ENCODE measurements at places on chromosomes 7 and 10. TPM values are rescaled to one million over a fixed set of nuclear protein-coding genes. Genes with fewer than 3 reads are reported as not detected.
A peak's percentile ranks its signal among the peaks of the same experiment; 100 is the strongest.

ASL gene
- 234 TPM for polyA plus RNA-seq

UCMA gene
- not detected for polyA plus RNA-seq

SPDYE1 gene
- polyA plus RNA-seq = not detected

GRCh38 chr10:2686691-2687090 lies 380.7 kb upstream of the PFKP start:
- no peaks in the 10 kb centered on the region for H3K27me3 ChIP-seq
- no peak overlapping the region for H3K4me3 ChIP-seq
- no peak overlapping the region for H3K27ac ChIP-seq
- no peak for DNase-seq

DNA sequence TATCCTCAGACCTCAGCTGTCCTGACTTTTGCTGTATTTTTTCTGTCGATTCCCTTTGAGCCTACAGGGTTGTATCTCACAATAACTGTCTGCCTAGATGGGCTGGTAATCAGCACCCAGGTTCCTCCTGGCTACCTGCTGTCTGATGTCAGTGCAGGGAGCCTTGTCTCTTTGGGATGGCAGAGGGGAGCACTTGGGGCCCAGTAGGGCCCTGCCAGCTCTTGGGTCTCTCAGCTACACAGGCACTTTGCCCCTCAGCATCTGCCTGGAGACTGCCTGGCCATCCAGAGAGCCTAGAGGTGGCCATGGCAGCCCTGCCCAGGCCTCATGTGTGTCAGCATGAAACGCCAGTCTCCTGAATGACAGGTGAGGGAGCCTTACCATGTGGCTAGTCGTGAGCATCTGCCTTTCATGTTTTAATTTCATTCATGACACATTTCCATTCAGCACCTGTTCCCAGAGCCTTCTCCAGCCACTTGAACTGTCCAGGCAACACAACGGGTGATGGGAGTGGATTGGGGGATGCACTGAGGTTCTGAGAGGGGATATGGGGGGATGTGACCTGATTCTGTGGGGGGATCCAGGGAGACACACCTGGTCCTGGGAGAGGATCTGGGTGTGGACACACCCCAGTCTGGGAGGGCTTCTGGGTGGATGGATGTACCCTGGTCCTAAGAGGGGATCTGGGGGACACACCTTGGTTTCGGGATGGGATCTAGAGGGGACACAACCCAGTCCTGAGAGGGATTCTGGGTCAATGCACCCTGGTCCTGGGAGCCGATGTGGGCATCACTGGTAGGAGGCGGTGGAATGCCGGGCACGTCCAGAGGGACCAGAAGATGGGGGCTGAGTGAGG lies 21.9 kb downstream of the ADCY1 start:
- no peak overlapping the region for H3K27ac ChIP-seq
- peaks cover 5% of the 10 kb centered on the region for H3K27me3 ChIP-seq
- no peaks in the 10 kb centered on the region for H3K36me3 ChIP-seq
- no peak overlapping the region for H3K4me3 ChIP-seq
- DNase-seq = peak; percentile 27

- H3K27ac ChIP-seq = peak overlapping the region; percentile 44
- H3K4me3 ChIP-seq = no peak overlapping the region
- H3K4me1 ChIP-seq = no peaks in the 10 kb centered on the region
These were observed 29.5 kb upstream of the ANKRD2 start for GRCh38 chr10:97543025-97543546.

GPR85 gene
- polyA plus RNA-seq = 0.25 TPM

DNA sequence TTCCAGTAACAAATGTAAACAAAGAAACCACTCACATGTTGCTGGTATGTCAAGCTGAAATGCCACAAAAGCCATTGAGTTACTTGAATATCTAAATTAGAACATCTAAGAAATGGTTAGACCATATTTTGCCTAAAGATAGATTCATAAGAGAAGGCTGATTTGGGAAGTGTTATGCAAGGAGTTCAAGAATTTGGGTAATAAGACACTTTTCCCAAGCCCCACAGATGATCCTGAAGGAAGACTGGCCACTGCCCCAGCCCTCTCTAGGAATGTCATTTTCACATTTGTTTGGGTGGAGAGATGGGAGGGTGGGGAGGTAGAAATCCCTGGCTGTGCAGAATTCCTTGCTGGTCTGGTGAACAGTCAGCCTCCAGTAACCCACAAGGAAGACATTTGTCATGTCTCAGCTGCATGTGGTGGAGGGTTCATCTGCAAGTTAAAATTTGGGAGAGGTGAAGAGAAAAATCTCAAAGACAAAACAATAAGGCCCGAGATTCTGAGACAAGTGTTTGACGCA lies 427.2 kb upstream of the KLF6 start:
- H3K27ac ChIP-seq = no peak overlapping the region
- H3K4me1 ChIP-seq = no peaks in the 10 kb centered on the region
- no peaks in the 10 kb centered on the region for H3K36me3 ChIP-seq

NRCAM gene
- polyA plus RNA-seq = 0.18 TPM

DNA sequence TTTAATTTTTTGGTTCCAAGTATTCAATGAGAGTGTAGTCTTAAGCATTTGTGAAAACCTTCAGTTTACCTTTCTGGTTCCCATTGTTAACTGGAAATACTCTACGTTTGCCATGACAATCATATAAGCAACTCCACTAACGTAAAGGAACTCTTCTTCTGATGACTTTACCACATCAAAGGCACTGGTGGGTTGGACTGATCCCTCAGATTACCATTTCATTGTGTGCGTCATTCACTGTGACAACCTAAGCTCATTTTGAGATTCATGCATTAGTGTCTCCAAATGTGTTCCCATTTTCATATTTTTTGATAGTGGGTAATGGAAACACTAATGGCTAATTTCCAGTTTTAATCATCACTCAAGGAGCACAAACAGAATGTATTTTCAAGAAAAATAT lies 119.9 kb upstream of the COL1A2 start:
- H3K27ac ChIP-seq = no peak overlapping the region
- DNase-seq = no peak
- H3K27me3 ChIP-seq = no peaks in the 10 kb centered on the region

- no peaks in the 10 kb centered on the region for H3K27me3 ChIP-seq
- no peak overlapping the region for H3K27ac ChIP-seq
- H3K36me3 ChIP-seq = peaks cover 18% of the 10 kb centered on the region
- H3K4me3 ChIP-seq = no peak overlapping the region
These were observed 48.6 kb downstream of the CUL2 start for GRCh38 chr10:35041502-35041879.

DNA sequence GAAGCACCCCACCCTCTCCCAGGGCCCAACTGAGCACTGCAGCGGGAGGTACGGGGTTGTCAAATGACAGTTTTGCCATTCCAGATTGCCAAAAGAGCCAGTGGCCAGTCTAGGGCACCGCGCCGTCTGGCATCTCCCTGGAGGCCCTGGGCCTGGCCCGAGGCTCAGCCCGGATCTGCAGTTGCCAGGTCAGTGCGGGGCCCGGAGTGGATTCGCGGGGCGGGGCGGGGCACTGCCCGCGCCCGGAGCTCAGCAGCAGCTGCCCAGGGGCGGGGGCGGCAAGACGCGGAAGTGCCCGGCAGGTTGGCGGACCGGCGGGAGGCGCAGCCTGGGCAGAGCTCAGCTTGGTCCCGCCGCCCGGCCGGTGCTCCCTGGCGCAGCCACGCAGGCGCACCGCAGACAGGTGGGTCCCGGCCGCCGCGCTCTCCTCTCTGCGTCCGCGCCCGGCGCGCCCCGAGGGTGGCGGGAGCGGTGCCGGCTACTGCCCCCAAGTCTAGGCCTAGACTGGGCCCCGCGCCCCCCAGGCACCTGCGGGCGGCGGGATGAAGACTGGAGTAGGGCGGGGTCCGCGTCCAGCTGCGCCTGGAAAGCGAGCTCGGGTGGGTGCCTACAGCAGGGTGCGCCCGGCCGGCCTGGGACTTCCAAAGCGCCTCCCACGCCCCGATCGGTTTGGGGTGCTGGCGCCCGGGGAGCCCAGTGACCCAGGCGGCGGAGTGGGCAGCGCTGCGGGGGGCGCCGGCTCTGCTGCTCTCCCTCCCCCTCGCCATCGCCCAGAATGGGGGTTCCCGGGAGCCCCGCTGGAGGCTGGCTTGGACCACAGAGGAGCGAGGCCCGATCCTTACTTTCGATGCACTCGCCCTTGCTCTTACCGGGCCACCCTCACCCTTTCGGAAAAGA lies at the start of gene IRF5:
Gene IRF5, plus strand, starts transcription at position 281 of the 897 bp plus-strand sequence. CDS start 4,155 bp downstream, outside the sequence.
- peak within 1 kb of the TSS; percentile 51 for H3K4me3 ChIP-seq
- no peaks in the 10 kb centered on the region for H3K36me3 ChIP-seq
- H3K27ac ChIP-seq = peak within 1 kb of the TSS; percentile 28
- peak; percentile 33 for DNase-seq

DNA sequence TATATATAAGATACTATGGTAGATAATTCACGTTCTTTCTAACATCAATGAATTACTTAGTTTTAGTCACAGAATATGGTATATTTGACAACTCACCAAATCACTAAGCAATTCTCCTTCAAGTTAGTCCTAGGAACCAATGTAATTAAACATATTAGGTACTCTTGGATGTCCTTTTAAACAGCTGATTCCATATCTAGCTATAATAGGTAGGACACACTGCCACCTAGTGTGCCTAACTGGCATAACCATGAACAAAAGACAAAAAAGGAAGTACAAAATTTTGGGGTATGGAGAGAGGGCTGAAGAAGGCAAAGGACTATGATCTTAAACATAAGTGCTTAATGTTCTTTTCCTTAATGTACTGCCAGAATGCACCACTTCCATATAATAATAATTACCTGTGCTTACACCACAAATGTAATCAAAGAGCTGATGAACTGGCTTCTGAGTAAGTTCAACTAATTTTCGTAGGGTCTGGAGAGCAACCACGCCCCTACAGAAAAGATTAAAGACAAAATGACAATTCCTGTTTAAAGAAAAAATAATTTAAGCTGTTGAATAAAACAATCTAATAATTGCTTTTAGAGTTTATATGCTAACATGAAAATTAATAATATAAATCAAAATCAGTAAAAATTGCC lies 28.7 kb downstream of the PNPLA8 start:
- no peak overlapping the region for H3K27ac ChIP-seq
- H3K36me3 ChIP-seq = peaks cover 33% of the 10 kb centered on the region
- H3K4me1 ChIP-seq = no peaks in the 10 kb centered on the region
- H3K4me3 ChIP-seq = no peak overlapping the region
- DNase-seq = peak; percentile 53

- no peak for DNase-seq
- no peak overlapping the region for H3K27ac ChIP-seq
- no peaks in the 10 kb centered on the region for H3K36me3 ChIP-seq
These were observed 185.5 kb downstream of the BMPER start for GRCh38 chr7:34090816-34091215.

DNA sequence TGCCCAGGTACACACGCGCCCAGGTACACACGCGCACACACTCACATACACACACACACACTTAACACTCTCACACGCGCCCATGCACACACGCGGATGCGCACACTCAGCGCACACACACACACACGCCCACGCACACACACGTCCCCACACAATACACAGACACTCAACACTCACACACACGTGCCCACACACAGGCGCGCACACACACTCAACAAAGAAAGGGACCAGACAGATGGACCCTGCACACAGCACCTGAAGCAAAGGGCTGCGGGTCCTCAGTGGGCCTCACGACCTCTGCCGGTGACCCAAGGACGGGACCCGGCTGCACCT lies 257.4 kb downstream of the ZMYND11 start:
- no peak for DNase-seq
- peaks cover 5% of the 10 kb centered on the region for H3K36me3 ChIP-seq
- no peak overlapping the region for H3K4me3 ChIP-seq
- H3K4me1 ChIP-seq = no peaks in the 10 kb centered on the region
- H3K27ac ChIP-seq = no peak overlapping the region

- H3K27ac ChIP-seq = no peak overlapping the region
- H3K36me3 ChIP-seq = no peaks in the 10 kb centered on the region
- peaks cover 3% of the 10 kb centered on the region for H3K4me1 ChIP-seq
- H3K4me3 ChIP-seq = no peak overlapping the region
These were observed 49.4 kb downstream of the FAM171A1 start for GRCh38 chr10:15321431-15322341.

EVX1 gene
- polyA plus RNA-seq = not detected

- no peak overlapping the region for H3K4me3 ChIP-seq
- DNase-seq = no peak
- H3K27ac ChIP-seq = peak overlapping the region; percentile 71
- H3K4me1 ChIP-seq = no peaks in the 10 kb centered on the region
These were observed 67.6 kb upstream of the PITRM1 start for GRCh38 chr10:3239920-3240894.

DNA sequence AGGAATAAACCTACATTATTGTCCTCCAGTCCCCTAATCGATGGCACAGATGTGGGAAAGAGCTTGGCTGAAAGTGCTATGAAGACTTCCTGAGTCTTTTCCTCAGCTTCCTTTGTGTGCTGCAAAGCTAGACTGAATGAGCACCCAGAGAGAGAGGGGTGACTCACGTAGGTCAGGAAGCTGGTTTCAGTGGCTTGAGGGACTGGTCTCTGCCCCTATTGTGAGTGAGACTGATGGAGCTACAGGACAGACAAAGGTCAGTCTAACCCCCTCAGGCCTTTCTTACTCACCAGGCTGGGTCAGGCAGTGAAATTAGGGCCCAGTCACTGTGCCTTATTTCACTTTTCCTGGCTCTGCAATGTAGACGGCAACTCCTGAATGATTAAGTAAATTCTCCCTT lies 171.1 kb upstream of the GRB10 start:
- no peak for DNase-seq
- no peak overlapping the region for H3K27ac ChIP-seq
- H3K27me3 ChIP-seq = no peaks in the 10 kb centered on the region
- no peak overlapping the region for H3K4me3 ChIP-seq
- H3K4me1 ChIP-seq = no peaks in the 10 kb centered on the region

IFIT5 gene
- 7.3 TPM for polyA plus RNA-seq

DNA sequence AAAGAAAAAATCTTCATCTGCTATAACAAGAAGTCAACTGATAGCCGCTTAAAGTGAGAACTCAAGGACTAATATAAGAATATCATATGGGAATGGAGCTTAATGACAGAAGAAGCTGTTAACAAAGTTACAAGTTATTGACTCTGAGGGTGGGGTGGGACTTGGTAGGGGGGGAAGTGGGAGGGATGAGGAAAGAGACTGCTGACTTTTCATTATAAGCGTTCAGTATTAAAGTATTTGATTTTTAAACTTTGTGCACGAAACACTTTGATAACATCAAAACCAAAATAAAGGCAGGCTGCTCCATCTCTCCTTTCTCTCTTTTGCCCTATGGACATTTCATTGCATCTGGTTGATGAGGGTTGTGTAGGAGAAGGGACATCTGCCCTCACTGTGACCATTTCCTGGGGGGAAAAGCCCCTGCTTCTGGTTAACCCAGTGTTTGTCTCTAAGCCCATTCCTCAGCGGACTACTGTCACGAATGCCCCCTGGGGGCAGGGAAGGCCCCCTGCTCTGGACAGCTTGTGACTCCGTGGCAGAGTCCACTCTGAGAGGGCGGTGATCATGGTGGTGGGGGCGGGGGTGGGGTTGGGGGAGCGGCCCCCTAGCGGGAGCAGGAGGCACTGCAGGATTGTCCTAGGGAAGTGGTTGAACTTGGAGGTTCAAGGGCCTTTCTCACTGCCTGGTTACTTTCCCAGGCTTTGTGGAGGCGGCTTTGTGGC lies 17.4 kb downstream of the SLC13A4 start:
- no peaks in the 10 kb centered on the region for H3K27me3 ChIP-seq
- peak; percentile 47 for DNase-seq
- H3K27ac ChIP-seq = no peak overlapping the region

RASA4B gene
- 0.72 TPM for polyA plus RNA-seq

- H3K36me3 ChIP-seq = no peaks in the 10 kb centered on the region
- H3K4me1 ChIP-seq = peaks cover 3% of the 10 kb centered on the region
- no peak overlapping the region for H3K4me3 ChIP-seq
These were observed 2.2 kb upstream of the CDCA7L start for GRCh38 chr7:21947946-21948345.
